CD4-positive, alpha-beta T cell treated with Interleukin-2 at 100 ng/mL for 4 hours (primary cell): ENCODE measurements at places on chromosomes 13 and 19.

GRCh38 chr19:56681702-56682101 is 10.1 kb upstream of the ZNF835 start:
- no peak for DNase-seq

DNA sequence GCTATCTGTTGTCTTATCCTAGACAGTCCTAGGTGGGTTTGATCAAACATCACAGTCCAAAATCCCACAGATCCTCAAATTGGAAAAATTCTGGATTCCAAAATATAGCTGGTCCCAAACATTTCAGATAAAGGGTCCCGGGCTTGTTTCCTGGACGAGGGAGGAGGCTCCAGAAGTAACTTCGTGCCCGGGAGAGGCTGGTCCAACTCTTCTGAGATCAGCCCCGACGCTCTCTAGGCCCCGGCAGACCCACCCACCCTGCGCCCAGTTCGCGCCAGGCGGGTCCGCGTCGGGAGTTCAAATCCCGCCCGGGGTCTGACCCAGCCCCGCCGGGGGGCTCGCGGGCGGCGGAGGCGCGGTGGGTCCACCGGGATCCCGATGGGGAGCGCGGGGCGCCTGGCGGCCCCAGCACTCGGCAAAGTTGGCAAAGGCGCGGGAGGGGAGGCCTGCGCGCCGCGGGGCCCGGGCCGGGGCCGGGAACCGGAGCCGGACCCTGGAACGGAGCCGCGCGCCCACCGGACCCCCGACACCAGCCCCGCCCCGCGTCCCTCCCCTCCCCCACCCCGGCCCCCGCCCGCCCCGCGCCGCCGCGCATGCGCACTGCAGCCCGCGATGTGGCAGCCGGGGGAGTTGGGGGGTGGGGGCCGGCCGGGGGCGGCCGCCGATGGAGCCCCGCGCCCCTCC is 513 bp downstream of the MIER2 start:
- DNase-seq: peak; percentile 7

DNA sequence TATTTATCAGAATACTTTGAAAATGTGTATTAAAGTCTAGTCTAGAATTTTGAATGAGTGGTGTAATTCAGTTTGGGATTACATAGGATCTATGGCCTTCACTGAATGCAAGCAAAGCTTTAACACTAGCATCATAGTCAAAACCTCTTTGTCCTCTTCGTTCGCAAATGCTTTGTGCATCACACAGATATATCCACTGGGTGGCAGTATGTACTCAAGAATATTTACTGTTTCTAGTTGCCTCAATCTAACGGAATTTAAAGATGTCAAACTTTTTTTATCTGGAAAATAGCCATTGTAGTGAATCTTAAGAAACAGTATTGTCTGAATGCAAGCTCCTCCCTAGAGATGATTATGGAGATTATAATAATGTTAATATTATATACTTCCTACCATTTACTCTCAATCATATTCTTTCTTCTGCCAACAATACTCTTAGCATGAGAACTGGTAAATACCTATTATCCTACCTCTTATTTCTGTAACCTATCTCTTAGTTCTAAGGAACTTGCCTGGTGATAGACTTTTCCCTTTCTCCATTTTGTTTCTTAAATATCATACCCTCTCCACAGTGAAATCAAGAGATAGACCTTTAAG is 25.8 kb downstream of the LACC1 start:
- DNase-seq: peak; percentile 72

DNA sequence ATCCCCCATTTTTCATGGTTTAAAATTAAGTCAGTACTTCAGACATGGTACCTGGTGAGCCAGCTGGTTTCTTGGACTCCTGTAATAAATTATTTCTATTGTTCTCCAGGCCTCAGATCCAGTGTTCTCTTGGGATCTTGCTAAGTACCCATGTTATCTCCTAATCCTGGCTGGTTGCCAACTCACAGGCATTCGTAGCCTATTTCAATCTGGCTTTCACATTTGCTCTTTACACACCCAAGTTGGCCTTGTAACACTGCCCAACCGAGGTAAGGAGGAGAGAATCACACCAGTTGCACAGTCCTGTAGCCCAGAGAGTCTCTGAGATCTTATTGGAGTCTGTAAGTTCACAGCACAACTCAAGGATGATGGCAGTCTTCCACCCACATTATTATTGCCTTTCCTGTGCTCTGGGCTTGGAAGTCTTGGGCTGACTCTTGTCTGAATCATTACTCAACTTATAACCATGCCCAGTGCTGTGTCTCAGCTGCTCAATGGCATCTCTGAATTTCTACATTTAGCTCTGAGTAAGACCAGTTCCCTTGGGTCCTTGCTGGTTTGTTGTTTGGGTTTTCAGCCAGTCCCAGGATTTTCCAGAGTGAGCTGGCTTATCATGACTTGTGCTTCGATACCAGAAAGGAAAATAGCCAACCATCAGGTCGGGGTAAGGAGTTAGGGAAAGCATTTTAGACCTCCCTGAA is 76.6 kb upstream of the KLF12 start:
- no peak for DNase-seq

DNA sequence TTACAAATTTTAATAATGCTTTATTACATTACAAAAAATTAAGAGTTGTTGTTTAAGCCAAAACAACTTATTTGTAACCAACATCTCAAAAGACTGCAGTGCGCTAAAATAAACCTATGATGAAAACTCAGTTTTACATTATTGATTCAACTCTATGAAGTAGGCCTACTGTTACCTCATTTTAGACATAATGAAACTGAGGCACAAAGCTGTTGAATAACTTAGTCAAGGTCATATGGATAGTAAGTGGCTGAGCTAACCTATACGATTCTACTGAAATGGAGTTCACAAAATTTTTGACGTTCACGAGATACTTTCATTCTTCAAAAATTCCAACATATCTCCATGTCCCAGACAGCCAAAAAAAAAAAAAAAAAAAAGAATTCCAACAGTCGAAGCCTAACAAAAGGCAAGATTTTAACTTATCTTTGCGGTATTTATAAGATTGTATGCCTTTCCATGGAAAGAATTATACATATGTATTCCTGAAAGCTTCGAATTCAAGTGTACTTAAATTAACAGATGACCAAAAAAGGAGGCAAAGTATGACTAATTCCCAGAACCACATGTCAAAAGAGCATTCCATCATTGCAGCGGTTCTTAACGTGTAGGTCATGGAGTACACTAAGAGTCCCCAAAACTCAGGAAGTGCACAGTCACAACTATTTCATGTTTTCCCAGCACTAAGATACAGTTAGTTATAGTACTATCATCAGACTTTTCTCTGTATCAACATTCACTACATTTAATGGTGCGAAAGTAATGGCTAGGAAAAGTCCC is 69.4 kb downstream of the PSPC1 start:
- no peak for DNase-seq

DNA sequence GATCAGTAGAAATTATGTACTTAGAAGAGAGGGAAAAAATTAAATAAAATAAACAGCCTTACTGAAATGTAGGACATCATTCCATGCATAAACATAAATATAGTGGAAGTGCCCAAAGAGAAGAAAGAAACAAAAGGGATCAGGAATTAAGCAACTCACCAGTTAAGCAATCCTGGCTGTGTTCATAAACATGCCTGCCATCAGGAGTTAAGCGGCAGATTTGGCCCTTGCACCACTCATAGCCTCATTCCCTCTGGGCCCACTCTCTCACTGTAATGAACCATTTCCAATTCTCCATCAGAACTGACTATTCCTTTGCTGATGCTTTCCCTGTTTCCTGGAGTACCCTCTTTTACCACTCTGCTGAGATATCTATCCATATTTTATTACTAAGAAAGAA is 281.4 kb downstream of the LHFPL6 start:
- no peak for DNase-seq

DNA sequence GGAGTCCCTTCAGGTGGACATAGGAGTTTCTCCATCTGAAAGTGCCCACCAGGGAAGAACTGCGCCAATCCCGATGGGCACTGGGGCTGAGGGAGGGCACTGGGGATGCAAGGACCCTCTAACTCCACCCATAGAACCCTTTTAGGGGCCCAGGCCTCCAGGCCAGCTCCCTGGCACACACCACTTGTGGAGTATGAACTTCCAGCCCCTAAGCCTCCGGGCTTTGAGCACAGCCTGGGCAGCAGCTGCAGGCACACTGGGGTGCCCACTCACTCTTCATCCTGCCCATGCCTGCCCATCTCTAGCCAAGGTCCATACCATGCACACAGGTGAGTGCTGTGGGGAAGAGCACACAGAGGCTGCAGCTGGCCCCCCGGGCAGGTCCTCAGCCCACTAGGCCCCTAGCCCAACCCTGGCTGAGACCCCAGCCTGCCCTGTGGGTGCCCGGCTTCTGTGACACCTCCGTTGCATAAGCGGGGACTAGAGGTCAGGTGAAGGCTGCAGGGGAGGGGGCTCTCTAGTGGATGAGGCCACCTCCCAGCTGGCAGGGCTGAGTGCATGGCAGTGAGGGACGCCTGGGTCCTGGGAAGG is 14.6 kb upstream of the SLC7A10 start:
- no peak for DNase-seq

GRCh38 chr13:113540523-113540922 is 44.0 kb upstream of the TFDP1 start:
- no peak for DNase-seq

DNA sequence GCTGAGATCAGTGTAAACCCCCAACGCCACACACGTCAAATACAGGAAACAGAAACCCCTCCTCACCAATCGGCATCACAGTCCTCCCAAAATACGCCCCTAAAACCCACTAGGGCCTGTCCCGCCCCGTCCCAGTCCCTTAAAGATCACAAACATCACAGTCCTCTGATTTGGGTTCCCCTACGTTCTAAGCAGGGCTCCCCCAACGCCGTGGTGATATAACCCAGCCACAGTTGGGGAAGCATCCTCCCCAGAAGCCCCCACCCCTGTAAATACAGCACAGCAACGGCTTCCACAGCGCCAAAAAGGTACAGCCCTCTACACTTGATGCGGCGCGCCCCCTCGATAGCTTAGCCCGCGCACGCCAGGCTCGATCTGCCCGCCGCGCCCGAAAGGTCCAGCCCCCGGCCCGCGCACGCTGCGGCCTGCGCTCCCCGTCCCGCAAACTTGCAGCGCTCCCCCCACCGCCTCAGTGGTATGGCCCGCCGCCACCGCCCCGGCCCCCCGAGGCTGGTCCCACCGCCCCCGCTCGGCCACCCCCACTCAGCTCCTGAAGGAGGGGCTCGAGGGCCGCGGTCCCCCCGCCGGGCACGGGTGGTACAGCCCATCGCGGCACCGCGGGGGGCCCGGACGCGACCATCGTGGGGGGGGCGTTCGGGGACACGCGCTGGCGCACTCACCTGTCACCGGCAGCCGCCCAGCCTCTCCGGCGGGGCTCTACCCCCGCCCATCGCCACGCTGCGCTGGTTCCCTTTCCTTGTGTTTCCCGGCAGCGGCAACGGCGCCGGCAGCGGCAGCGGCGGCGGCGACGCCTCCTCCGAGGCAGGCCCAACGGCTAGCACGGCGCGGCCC is at the start of gene AKT2:
Gene AKT2, minus strand, starts transcription at position 845 of the 852 bp plus-strand sequence. CDS start 20,078 bp downstream, outside the sequence.
- peak; percentile 47 for DNase-seq

- no peak for DNase-seq
These were observed 9.5 kb downstream of the NDUFA11 start for GRCh38 chr19:5893907-5894703.

GRCh38 chr19:47022140-47022536 is 2.5 kb downstream of the NPAS1 start:
- no peak for DNase-seq

DNA sequence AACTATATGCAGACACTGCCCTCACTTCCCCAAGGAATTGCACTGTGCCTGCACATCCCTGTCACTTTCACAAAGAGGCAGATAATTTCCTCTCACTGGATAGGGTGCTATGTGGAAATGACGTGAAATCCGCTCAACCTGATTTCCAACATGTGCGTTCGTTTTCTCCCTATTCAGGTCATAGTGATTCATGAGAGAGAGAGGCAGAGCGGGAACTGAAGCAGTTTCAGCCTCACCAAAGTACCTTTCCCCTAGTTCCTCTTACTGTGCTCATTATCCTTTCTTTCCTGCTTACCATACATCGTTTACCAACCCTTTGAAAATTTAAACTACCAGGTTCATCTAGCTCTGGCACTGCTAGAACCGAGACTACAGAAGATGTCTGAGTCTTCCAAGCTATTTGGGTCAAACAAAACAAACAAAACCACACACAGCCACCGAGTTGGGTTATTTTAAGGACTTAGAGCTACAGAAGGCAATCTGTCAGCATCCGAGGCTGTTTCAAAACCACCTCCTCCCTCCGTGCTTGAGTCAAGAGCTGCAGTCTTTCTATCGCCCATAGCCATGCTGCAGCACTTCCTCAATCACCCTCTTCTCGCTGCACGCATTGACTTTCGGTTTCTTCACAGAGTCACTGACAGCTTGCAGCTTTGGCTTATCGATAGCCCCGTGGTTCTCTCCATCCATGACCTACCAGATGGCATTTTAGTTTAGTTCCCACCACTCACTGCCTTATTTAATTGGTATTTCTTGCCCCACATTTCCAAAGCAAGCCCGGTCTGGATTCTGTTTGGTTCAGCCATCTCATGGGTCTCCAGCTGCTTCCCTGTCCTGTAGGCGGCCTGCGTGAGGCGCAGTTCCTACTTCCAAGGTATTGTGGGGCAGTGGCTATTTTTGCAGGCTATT is 1395.8 kb downstream of the EFNB2 start:
- DNase-seq: peak; percentile 69

- no peak for DNase-seq
These were observed 18.6 kb upstream of the LATS2 start for GRCh38 chr13:21079761-21080592.

DNA sequence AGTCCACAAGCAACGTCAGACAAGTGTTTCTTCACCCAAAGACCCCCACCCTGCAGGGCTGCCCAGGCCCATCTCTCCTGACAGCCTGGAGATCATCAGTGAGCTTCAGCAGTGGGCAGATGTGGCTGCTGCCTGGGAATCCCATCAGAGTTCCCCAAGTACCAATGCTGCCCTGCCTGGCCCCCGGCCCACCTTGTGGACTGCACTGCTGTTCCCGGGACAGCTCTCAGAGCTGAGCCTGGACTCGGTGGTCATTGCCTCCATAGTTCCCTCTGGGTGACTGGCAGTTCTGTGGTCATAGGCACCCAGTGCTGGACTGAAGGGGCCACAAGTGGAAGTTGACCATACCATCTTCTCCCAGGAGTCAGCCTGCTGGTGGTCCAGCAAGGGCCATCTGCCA is 24.5 kb upstream of the ZNF492 start:
- DNase-seq: no peak

- peak; percentile 52 for DNase-seq
These were observed at the start of gene IZUMO1 for GRCh38 chr19:48746738-48747575. Gene IZUMO1, minus strand, starts transcription at chr19:48746909. Its CDS starts 1,050 bp downstream, at chr19:48745859.

- DNase-seq: no peak
These were observed 18.1 kb downstream of the ESD start for GRCh38 chr13:46778890-46779289.

GRCh38 chr19:3636962-3637361 is 10.4 kb upstream of the CACTIN start:
- no peak for DNase-seq

DNA sequence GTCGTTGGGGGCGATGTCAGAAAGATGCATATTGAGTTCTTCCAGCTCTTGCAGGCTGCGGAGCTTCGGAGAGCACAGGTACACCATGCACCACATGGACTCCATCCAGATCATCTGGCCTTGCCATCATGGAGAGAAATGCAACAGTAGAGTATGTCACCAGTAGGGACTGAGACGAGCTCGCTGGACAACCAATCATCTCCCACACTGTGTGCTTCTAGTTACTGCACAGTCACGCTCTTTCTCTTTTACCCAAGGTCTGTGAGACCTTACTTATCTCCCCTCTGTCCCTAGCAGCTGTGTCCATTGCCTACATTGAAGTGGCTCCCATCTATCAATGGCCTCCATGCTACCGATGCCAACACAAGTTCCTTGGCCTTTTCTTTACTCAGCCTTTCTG is 90.5 kb downstream of the C13orf42 start:
- DNase-seq: no peak
